ENCODE measurements at places on chromosomes 2 and 18. TPM values are rescaled to one million over a fixed set of nuclear protein-coding genes. Genes with fewer than 3 reads are reported as not detected.

- DNase-seq, result no peak
Observed at GRCh38 chr2:64029116-64029665, 10.0 kb upstream of the VPS54 start.

The ANKRD30BL gene
- 0.22 TPM for polyA plus RNA-seq

The SERPINB4 gene
- not detected for polyA plus RNA-seq

DNA sequence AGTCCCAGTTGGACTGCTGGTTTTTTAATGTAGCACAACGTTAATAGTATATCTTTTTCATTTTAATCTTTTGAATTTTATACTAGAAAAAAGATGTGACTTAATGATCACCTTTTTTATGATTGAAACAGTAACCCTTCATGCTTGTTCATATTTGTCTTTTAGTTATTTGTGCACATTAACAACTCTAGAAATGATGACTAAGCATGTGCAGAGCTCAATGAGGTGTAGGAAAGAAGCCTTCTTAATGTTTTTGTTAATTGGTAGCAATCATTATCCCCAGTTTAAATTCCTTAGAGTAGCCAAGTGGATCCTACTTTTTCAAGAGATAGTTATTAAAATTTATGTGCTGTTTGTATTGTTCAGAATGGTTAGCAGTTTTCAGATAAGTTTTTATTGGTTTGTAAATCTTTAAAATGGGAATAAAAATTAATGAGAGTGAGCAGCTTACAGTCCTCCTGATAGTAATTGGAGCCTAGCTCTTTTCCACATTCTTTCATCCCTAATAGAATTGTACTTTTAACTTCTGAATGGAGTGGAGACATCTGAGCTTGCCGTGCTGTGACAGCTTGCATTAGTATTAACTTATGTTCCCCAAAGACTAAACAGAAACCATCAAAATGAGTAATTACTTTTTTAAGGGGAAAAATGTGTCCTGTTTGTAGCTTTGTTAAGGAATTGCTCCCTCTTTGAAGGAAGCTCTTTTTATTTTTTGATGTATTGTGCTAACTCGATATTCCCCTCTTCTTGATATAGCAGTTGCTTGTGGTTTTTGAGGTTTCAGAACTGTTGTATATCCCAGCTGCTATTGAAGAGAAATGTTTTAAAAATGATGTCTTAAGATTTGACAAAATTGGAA, 17.3 kb downstream of the PIK3C3 start:
- no peak for DNase-seq

DNA sequence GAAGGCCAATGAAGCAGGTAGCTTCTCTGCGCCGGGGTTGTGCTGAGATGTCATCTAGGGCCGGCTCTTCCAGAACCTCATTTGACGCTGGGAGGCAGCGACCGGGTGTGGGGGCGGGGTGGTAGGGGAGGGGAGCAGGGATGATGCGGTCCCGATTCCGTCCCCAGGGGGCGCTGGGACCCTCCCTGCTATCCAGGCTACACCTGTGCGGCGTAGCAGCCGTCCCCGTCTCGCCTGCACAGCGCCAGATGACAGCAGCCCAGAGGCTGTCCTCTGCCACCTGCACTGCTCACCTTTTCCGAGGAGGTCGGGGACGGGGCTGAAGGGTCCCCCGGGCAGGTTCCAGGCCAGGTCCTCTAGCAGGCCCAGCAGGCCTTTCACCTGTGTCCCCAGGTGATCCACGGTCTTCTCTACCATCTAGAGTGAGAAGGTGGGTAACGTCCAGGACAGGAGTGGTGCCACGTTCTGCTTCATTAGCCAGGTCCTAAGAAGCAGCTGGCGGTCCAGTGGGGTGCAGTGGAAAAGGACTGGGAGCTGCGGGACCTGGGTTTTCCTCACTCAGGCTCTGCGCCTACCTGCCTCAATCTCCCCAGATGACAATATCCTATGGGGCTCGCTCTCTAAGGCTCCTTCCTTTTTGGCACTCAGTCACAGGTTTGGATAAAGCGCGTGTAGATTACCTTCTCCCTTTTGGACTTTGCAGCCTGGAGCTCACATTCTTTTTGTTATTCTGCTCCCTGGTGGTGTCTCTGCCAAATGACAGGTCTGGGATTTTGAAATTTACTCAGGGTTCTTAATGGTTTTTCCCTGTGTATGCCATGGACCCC, 56.0 kb upstream of the RAB6C start:
- no peak for DNase-seq

- DNase-seq, result no peak
Observed at GRCh38 chr2:109375656-109376055, 238.1 kb downstream of the SEPTIN10 start.

GRCh38 chr2:208369091-208369490, 37.5 kb upstream of the PTH2R start:
- no peak for DNase-seq

The SCN3A gene
- 0.18 TPM for polyA plus RNA-seq

GRCh38 chr2:8312221-8312620, 369.6 kb upstream of the ID2 start:
- no peak for DNase-seq

DNA sequence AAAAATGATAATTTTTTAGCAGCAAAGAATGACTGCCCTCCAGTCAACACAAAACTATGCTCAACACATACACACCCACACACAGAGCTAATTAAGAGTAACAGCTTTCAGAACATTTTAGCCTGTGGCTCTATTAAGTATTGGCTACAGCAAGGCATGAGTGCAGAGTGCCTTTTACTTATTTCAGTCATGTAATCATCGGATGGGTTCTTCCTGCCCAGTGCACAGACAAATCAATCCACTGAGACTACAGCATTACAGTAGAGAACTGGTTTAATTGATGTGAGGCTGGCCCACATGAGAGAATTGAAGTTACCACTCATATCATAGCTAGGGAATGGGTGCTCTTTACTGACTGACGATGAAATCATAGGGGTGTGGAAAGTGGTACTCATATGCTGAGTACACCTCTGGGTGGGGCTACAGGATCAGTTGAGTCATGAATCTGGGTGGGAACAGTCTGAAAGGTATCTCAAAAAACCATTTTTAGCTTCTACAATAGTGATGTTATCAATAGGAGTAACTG, 241.0 kb downstream of the FSIP2 start:
- no peak for DNase-seq

The MCEE gene
- 24.9 TPM for polyA plus RNA-seq

GRCh38 chr2:71332435-71332796, 834 bp downstream of the ZNF638 start:
- no peak for DNase-seq

GRCh38 chr2:40371525-40372282, 80.2 kb downstream of the SLC8A1 start:
- DNase-seq, result no peak

DNA sequence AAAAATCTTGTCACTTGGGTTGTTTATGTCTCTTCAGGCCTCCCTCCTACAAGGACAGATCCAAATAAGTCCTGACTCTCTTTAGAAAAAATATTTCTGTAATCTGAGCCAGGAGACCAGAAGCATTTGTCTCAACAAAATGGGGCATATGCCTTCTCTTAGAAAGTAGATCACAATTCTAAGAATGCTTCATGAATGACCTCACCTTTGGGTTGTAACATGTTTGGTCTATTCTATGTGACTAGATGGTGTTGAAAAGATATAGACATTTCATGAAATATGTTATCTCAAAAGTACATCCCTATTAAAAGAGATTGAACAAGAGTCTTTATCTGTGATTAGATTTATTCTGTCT, 159.0 kb upstream of the SETBP1 start:
- no peak for DNase-seq

The MAL gene
- 306 TPM for polyA plus RNA-seq

DNA sequence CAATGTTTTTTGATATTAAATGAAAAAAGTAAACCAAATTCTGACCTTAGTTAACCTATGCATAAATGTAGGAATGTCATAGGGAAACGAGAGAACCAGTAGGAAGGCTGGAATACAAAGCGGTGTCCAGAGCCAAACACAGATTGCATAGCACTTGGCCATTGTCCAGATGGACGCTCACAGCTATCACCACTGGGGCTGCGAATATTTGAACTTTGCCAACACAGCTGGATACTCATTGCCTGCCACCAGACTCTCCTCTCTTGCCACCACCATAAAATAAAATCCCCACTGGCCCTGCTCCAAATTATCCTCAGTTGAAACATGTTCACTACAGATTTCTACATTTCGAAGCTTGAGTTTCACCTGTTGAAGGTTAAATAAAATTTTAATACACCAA, 159.3 kb upstream of the GULP1 start:
- no peak for DNase-seq

The UGT1A4 gene
- not detected for polyA plus RNA-seq

DNA sequence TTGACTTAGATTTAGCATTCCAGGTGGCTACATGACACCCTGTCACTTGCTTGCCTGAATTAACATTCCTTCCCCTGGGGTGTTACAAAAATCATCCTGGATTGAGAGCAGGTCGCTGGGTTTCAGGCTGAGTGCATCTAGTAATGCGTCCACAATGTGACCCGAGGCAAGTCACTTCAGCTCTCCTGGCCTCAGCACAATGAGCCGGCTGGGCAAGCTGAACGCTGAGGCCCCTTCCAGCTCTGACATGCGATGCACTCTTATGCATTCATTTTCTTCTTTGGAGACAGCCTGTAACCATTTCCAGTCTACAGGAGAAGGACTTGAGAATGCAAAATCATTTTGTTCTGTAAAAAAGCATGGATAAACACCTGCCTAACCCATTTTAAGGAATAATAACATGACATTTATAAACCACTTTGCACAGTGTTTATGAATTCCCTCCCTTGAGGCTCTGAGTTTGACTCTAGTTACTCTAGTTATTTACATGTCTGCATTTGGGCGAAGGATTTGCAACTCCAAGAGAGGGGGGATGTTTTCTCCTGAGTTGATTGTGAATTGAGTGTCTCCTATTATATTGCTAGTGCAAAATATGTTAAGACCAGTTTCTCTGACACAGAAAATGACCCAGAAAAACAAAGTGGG, 63.0 kb upstream of the CPO start:
- DNase-seq, result no peak

The C2orf81 gene
- 4.4 TPM for polyA plus RNA-seq

- no peak for DNase-seq
Observed at GRCh38 chr2:24617424-24617823, 126.4 kb downstream of the NCOA1 start.
